ENCODE measurements at places on chromosomes 16 and 17.

DNA sequence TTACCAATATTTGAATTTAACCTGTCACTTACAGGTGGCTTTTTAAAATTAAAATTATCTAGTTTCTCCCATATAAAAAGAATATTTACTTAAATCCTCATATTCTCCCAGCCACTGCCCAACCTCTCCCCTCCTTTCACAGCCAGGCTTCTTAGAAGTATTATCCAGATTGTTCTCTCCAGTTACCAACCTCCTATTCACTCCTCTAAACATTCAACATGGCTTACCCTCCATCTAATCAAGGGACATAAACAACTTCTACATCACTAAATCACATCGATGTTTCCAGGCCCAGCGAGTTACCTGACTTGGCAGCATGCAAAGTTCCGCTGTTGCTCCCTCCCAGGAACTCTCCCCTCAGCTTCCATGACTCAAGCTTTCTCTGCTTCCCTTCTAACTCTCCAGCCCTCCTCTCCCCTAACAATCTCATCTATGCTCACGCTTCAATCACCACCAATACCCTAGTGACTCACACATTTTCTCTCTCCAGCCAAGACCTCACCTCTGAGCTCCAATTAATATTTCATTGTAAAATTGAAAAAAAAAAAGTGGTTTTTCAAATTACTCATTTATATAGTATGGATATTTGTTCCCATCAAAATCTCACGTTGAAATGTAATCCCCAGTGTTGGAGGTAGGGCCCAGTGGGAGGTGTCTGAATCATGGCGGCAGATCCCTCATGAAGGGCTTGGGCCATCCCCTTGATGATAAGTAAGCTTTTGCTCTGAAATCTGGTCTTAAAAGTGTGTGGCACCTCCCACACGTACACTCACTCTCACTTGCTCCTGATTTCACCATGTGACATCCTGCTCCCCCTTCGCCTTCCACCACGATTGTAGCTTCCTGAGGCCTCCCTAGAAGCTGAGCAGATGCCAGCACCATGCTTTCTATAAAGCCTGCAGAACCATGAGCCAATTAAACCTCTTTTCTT is 88.5 kb downstream of the HELZ start:
- DNase-seq: peak; percentile 36

GRCh38 chr17:76560036-76560876 is 20.4 kb downstream of the PRCD start:
- no peak for DNase-seq

GRCh38 chr17:47847341-47848197 is 3.4 kb downstream of the SP6 start:
- no peak for DNase-seq

DNA sequence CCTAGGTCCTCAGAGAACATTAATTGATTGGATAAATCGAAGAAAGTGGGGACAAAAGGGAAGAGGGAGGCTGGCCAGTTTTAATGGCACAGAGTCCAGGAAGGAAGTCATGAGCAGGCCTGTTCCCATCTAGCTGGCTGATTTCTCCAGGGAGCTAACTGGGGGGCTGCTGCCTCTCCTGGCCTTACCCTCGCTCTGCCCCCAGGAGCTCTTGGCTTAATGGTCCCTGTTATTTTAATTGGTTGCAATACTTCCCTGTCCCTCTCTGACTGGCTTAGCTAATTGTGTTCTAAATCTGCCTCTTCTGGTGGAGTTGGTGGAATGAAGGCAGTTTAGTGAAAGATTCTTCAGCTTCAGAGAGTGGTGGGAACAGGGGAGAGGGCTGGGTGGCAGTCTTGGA is 61.4 kb downstream of the MGAT5B start:
- no peak for DNase-seq

GRCh38 chr16:12062343-12063003 is 85.9 kb downstream of the SNX29 start:
- DNase-seq: no peak

GRCh38 chr17:77829843-77830799 is 128.4 kb upstream of the TNRC6C start:
- DNase-seq: no peak

GRCh38 chr16:72110662-72111615 is 17.3 kb downstream of the DHX38 start:
- peak; percentile 7 for DNase-seq

DNA sequence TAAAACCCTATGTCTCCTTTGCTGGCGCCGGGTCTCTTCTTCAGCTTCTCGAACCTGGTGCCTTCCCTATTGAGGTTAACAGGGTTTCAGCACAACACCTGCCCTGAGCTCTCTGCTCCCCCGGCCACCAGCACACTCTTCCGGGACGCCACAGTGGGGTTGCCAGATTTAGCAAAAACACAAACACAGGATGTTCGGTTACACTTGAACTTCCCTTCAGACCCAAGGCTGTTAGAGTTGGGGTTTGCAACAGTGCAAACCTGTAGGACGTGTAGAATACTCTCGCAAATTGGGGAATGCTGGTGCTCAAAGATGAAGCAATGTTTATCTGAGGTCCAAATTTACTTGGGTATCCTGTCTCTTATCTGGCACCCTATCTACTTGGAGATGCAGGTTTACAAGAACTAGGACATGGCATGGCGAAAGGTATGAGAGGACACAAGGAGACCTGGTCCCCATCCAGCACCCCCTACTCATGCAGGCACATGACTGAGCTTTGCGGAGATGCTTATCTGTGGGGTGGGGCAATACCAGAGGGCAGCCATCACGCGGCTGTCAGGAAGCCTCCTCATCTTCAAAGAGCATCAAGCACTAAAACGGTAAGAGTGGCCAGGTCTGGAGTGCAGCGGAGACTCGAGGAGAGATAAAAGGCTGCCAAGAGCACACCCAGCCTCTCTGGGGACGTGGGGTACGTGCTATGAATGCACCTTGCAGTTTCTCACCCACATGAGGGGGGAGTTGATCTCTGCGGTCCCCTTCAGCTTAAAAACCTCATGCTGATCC is 52.8 kb downstream of the SDK2 start:
- peak; percentile 43 for DNase-seq

- DNase-seq: no peak
Observed at GRCh38 chr17:7684851-7685532, 2.3 kb downstream of the TP53 start.

- DNase-seq: peak; percentile 85
Observed at GRCh38 chr16:88703486-88704309, 2.5 kb downstream of the RNF166 start.

- DNase-seq: no peak
Observed at GRCh38 chr16:61581417-61582046, 454.7 kb downstream of the CDH8 start.

- DNase-seq: peak; percentile 32
Observed at GRCh38 chr17:27206447-27206846, 87.5 kb upstream of the WSB1 start.

- no peak for DNase-seq
Observed at GRCh38 chr17:81843713-81844326, 9.0 kb upstream of the PPP1R27 start.

DNA sequence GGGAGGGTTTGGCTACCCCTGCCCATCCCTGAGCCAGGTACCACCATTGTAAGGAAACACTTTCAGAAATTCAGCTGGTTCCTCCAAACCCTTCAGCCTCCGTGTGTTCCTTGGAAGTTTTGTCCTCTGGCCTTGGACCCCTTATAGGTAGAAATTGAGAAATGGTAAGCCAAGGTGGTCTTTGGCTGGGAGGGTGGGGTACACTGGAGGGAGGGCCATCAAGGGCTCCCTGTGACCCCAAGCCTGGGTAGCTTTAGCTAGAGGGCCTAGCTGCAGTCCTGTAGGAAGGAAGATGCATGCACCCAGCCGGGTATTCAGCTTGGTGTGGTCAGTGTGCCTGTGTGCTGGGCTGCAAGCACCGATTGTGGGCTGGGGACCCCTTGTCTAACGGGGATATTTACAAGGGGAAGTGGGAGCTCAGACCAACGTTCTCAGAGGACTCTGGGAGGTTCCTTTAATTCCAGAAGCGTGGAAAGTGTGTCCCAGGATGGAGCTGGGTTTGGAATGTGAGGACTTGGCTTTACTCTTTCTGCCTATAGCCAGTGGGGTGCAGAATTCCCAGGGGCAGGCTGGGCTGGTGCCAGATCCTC is 6.8 kb downstream of the NAT9 start:
- DNase-seq: no peak

- no peak for DNase-seq
Observed at GRCh38 chr17:45824901-45825492, 19.7 kb upstream of the SPPL2C start.

DNA sequence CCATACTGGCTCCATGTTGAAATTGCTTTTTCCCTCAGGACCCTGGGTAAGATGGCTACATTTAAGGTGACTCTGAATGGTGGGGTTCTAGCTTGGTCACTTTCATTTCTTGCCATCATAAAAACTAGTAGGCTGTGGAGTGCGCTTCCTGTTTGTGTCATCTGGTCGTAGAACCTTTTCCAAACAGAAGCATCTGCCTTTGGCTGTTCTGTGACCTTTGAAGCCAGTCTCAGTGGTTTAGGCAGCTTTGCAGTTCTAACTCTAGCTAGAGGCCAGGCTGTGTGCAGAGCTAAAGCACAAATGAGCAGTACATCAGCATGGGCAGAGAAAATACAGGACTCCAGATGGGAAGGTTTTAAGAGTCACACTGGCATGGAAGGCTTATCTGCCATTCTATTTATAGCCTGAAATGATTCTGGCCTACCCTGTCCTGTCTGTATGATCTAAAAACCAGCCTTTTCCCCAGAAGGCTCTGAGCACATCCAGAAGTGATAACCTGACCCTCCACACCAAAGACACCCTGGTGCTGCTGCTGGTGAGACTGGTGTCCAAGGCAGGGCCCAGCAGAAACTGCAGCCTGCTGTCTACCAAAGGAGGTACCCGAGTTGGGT is 8.6 kb downstream of the ESRP2 start:
- no peak for DNase-seq

GRCh38 chr17:68127914-68128313 is 92.4 kb downstream of the KPNA2 start:
- no peak for DNase-seq

DNA sequence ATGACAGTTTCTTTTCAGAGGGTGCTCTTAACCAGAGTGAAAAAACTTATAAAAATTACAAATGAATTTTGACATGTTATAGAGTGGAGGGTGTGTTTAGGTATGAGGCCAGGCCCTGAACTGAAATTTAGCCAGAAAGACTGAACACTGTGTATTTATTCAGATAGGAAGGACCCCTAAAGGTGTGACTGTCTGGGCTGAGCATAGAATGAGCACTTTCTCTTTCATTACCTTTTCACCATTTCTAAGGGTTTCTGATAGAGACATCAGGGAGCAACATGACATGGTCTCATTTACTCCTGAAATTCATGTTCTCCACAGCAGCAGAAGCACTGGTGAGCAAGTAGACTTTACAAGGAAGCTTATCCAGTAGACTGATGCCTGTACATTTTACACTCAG is 32.9 kb downstream of the MRTFB start:
- DNase-seq: no peak

GRCh38 chr17:17485420-17485819 is 8.6 kb downstream of the MED9 start:
- DNase-seq: no peak

DNA sequence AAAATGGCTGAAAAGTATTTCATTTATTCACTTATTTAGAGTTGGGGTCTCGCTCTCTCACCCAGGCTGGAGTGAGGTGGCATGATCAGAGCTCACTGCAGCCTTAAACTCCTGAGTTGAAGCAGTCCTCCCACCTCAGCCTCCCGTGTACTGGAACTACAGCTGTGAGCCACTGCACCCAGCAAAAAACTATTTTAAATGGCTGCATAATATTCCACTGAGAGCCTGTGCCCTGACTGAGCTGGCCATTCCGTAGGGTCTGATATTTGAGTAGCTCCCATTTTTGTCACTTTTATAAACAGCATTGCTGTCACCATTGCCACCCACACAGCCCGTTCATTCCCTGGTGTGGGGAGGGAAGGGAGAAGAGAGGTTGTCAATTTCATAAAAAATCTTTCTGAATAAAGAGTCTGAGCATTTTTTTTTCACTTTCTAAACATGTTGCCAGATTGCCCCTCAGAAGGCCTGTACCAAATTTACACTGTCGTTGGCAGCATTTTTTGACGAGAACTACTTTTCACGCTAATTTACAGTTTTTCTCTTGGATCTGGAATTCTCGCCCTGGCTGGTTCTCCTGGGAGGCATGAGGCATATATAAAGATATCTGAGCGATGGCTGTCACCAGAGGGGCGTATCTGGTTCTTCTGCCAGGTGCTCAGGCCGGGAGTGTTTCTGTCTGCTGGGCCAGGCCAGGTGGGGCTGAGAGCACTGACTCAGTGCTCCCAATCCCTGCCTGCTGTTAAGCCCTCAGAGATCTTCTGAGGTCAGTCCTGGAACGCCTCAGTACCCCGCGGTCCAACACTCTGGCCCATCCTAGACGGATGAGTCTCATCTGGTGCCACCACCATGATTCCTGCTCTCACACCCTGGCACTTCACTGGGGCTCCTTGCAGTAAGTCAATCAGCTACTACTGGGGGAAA is 7.2 kb upstream of the KIFC3 start:
- no peak for DNase-seq

- no peak for DNase-seq
Observed at GRCh38 chr17:36760425-36760824, 159.0 kb downstream of the MRM1 start.

- no peak for DNase-seq
Observed at GRCh38 chr16:29720703-29721102, 25.1 kb downstream of the C16orf54 start.

DNA sequence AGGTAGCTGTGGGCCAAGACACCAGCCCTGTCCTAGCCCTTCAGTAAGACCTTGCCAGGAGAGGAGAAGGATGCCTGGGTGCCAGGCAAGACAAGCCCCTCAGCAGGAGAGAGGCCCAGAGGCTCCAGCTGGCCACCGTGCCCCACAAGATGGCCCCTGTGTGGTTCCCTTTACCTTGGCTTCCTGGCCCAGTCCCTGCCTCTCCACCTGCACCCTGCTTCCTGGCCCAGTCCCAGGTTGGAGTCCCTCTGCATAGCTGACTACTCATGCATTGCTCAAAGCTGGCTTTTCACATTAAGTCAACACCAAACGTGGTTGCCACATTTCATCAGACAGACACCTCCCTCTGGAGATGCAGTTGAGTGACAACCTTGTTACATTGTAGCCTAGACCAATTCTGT is 4.0 kb downstream of the SYNGR3 start:
- no peak for DNase-seq

DNA sequence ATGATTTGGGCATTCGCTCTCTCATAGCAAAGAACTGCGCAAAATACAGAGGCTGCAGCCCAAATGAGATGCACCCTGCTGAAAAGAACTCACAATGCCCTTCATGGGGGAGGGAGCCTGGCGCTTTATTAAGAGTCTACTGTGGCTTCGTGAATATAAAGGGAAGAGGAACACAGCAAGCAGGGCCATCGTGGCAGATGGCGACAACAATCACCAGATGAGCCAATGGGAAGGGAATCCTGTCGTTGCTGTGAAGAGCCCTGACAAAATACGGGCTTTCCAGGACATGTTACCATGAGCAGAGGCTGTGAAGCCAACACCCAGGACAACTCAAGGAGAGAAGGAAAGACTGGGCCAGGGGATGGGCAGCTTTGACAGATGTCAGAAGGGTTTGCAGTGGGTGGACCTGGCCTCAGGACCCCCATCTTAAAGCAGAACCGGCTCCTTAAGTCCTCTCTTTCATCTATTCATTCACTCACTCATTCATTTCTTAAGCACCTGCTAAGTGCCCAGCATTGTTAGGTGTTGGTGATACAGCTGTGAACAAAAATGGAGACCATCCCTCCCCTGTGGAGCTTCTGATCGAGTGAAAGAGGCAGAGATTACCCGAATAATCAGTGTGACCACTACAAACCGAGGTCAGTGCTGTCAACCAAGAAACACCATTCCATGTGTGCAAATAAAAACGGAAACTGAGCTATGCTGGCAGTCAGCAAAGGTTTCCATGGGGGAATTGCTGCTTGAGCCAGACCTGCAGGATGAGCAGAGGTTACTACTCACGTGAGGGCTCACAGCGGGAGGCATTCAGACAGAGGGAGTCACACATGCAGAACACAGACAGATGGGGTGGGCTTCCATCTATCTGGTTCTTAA is 125.8 kb downstream of the DYNLRB2 start:
- DNase-seq: no peak

Data from stimulated activated CD8-positive, alpha-beta memory T cell treated with anti-CD3 and anti-CD28 coated beads, Interleukin-4, amount 100 ng/mL, for 48 hours (primary cell).